ENCODE measurements at places on chromosomes 4 and X.

- DNase-seq = no peak
Measured at GRCh38 chr4:42078184-42078801, 74.2 kb downstream of the BEND4 start.

GRCh38 chr4:26726655-26727387, 133.8 kb upstream of the STIM2 start:
- peak; percentile 3 for DNase-seq

- DNase-seq = no peak
Measured at GRCh38 chr4:88802138-88802537, 104.5 kb upstream of the NAP1L5 start.

DNA sequence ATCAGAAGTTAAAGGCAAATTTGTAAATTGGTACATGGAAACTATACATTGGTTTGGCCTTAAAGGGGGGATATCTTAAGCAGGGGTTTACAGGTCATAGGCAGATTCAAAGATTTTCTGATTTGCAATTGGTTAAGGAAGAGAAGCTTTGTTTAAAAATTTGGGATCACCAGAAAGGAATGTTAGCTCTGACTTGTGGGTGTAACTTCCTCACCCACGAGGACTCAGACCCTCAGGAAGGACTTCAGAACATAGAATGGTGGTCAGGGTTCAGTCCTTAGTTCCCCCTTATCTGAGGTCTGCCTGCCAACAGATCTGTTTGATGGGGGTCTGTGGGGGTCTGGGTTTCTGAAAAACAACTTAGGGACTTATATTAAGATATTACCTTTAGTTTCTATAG, 427.4 kb upstream of the DIPK2B start:
- no peak for DNase-seq

DNA sequence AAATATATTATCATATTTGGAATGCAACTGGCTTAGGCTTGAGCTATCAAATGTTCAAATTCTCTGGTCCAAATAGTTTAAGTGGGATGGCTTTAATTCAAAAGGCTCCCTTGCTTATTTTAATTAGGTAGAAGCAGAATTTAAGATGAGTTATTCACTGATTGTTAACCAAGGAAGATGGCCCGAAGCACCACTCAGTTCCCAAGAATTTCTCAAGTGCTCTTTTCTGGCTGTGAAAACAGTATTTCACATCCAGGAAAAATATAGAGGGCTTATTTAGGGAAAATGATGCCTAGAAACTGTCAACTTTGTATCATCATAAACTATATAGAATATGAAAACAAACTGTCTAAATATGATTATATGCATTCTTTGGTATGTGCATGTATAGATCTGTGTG, 246.5 kb upstream of the SFRP2 start:
- DNase-seq = no peak

DNA sequence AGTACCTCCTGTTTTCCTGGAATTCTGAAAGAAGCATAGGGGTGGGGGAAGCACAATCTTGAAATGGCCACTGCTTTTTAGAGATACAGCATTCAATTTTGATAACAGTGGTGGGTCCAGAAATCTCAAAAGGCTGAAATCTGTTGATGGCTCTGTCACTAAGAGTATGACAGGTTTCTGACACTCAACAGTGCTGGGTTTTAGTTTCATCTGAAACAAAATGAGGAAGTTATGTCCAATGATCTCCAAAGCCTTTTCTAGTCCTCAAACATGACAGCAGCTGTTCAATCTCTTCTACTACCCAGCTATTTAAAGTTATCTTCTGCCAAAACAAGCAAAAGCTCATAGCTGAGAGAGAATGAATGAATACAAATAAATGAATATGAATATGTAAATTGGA, 110.5 kb downstream of the IL1RAPL1 start:
- DNase-seq = no peak

DNA sequence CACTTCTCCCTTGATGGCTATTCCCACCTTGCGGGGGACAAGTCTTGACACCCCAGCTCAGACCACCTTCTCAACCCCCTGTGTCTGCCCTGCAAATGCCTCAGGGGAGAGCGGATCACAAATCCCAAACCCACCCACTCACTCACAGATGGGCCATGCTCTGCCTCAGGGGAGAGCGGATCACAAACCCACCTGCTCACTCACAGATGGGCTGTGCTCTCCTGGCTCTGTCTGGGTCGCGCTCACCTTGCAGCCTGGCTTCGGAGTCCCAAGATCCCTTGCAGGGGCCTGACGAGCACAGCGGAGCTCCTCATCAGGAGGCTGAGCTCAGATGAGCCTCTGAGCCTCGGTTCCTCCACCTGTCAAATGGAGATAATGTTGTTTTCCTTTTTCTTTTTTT, 38.6 kb downstream of the HTRA3 start:
- DNase-seq = no peak

Measured in GM23338 (cell line).